ENCODE measurements at places on chromosomes 16 and 17. TPM values are rescaled to one million over a fixed set of nuclear protein-coding genes. Genes with fewer than 3 reads are reported as not detected.

LLGL1 gene
- total RNA-seq = 71.1 TPM

FAM171A2 gene
- 46.8 TPM for total RNA-seq

NPIPB13 gene
- 22.1 TPM for total RNA-seq

ZNF276 gene
- total RNA-seq = 32.6 TPM

CACNA1H gene
- 34.1 TPM for total RNA-seq

BAIAP3 gene
- total RNA-seq = 28.4 TPM

TP53TG3B gene
- total RNA-seq = not detected

DNA sequence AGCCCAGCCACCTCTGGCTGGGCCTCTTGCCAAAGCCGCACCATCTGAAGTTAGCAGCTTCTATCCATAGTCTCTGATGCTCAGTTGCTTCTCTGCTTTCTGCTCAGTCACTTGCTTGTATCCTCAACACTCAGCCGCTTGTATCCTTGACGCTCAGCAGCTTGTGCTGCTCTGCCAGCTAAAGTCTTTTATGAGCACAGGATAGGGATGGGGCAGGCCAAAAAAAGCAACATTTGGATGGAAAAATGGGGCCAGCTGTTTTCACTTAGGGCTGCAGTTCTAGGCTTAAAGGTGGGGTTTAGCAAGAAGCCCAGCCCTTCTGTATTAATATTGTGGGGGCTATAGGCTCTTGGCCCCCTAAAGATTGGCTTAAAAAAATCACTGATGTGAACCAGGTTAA is 739.4 kb downstream of the CDH8 start:
- no peak for DNase-seq

GRCh38 chr17:59666235-59666634 is 41.0 kb downstream of the PTRH2 start:
- DNase-seq = no peak

DNA sequence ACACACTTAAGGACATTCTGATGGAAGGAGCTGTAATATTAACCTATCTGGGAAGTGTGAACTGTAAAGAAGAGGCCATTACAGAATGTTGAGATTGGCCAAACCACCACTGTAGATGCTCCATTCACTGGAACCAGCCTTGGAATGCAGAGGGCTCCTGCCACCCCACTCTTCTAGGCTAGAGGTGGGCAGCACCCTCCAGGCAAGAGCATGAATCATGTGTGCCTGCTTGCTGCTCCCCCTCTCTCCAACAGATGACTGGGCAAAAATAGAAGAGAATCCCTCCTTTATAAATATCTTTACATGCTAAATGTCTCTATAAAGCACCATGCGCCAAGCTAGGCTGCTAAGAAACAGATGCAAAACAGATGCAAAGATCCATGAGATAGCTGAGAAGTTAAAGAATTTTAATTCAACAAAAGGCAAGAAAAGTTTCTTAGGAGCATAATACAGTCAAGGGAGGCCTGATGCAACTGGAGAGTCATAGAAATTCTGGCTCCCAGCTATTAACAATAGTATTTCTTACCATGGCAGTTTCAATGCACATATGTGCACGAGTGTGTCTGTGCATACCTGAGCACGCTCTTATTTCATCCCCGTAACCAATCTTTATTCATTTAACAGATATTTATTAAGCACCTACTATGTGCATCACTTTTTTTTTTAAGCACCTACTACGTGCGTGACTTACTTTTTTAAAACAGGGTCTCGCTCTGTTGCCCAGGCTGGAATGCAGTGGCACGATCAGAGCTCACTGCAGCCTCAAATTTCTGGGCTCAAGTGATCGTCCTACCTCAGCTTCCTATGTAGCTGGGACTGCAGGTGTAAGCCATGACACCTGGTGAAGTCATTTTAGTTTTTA is 53.6 kb downstream of the GRIN2A start:
- DNase-seq = no peak

GRCh38 chr16:51864575-51864974 is 682.4 kb downstream of the TOX3 start:
- DNase-seq = no peak

DNA sequence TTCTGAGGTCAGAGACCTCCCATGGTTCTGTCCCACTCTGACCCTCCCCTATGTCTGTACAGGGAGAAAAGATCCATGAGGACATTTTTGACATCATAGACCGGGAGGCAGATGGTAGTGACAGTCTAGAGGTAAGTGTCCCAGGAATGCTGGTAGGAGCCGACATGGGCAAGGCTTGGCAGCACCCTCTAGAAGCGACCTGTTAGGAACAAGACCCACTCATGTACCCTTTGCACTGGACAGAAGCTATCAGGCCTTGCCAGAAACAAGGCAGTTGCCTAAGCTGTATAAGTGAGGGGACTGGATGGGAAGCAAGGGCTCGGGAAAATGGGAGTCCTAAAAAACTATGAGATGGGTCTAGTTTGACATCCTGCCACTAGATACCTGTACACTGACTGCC is 2.5 kb downstream of the TUBG1 start:
- no peak for DNase-seq

- no peak for DNase-seq
Measured at GRCh38 chr17:17940441-17940911, 31.7 kb downstream of the TOM1L2 start.

DNA sequence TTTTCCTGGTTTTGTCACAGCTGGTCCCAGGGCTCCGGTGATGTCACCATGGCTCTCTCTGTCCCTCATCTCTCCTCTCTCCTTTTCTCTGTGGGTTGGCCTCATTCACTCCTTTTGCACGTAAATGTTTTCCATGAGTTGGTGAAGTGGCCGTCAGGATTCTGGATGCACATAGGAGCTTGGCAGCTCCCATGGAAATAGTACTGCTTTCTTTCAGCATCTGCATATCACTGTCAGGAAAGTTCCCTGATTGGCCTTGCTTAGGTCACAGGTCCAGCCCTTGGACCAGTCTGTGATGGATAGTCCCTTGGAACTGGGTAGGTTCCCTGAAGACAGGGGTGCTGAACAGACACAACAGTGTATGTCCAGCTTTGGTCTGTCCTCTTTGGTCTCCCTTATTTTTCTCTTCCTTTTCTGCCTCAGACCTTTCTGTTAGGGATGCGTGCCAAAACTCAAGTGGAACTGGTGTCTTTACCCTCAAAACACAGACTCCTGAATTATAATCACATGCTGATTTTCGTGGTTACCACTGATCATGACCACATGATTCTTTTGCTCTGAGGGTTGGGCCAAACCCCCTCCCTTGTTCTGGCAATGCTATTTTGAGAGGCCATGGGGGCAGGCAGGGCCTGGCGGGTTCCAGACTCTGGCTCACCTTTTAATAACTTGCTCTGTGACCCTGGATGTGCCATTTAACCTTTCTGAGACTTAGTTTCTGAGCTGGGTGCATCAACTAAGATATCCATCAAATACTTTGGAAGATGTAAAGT is 99.0 kb downstream of the MSI2 start:
- peak; percentile 42 for DNase-seq

DNA sequence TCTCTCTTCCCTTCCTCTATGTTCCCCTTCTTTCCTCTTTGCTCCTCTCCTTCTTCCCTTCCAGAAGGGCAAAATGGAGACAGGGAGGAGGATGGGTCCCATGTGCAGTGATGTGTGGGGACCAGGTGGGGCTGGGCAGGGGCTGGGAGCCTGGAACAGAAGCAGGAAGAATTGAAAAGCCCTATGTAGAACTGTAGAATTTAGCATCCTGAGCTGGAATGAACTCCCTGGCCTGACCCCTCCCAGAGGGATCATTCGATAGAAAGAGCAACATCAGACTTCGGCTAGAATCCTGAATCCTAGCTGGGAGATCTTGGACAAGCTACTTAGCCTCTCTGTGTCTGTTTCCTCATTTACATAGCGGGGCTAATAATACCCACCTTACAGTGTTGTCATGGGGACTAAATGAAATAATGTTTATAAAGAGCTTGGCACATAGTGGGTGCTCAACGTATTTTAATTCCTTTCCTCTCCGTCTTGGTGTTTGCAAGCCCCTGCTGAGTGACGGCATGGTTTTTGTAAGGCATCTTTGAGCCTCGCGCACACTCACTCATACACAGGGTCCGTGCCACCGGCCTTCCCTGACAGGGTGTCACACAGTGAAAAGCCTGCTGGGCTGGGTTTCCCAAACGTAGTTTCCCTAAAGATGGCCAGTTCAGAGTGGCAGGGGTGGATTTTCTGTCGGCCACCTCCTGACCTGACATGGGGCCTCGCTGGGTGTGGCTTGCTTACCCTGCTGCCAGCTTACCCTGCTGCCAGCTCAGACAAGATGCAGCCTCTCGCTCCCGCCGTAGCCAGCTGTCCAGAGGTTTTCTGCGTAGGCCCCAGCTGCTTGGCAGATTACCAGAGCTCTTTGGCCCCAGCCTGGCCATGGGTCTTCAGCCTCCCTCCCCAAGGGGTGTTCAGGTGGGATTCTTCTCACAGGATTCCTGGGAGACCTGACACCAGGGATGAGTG is 6.1 kb upstream of the ARHGAP23 start:
- peak; percentile 60 for DNase-seq

DNA sequence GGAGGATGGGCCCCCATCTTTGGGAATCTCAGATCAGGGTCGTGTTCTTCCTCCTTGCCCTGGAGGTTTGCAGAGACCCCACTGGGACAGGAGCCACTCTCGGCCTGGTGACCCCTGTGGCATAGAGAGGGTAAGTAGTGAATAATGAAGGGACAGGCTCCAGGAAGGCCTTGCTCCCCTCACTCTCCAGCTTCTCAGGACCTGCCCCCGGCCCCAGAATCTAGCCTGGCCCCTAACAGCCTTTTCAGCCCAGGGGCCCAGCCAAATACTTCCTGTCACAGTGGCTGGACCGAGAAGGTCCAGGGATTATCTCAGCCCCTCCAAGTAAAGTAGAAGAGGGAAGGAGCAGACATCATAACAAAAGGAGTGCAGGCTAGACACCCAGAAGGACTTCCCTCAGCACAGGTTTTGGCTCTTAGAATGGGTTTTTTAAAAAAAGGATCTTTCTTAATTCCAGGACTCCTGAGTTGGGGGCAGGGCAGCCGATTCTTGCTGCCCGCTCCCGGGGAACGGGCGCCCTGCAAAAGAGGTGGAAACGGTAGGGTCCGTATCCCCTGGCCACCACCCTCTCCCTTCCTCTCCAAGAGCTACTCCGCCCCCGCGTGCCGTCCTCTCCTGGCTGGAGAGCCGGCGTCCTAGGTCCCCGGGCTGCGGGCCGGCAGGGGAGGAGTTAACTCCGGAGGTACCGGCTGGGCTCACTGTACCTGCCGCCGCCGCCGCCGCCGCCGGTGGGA is 559 bp upstream of the NXPH3 start:
- DNase-seq = no peak

DNA sequence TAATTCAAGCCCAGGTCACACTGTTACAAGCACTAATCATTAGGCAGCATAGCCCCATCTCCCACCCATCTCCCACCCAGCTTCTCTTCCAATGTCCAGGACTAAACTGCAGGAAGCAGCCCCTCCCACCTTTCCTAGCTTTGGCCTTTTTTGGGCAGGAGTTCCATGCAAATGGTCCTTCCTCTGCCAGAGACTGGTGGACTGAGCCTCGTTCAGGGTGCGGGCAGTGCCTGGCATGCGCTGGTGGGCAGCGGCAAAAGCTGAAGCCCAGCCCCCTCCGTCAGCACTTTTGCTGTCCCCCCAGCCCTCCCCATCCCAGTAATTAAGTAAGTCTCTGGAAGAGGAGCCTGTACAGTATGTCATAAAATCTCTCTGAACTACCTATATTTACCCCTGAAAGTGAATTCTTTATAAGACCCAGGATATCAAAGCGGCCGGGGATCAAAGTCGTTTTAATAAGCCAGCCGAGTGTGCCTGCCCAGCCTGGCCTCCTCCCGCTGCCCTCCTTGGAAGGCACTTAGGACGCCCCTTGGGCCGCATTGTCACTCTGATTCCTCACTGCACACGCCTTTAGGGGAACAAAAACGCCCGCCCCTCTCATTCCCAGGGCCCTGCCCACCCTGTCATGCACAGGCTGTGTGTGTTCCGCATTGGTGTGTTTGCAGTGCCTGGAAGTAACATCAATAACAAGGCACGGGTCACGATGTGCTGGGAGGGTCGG is 109.9 kb downstream of the IRX5 start:
- no peak for DNase-seq

DNA sequence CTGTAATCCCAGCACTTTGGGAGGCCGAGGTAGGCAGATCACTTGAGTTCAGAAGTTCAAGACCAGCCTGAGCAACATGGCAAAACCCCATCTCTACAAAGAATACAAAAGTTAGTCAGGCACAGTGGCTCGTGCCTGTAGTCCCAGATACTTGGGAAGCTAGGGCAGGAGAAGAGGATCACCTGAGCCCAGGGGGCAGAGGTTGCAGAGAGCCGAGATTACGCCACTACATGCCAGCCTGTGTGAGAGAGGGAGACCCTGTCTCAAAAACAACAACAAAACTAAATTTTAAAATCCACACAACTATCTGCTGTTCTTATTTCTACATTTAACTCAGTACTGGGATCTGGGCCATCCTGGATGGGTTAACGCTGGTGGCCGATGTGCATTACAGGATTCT is 41.2 kb upstream of the ARL6IP1 start:
- no peak for DNase-seq

- no peak for DNase-seq
Measured at GRCh38 chr16:50093607-50094539, 28.1 kb downstream of the HEATR3 start.

- DNase-seq = no peak
Measured at GRCh38 chr17:3916825-3917224, 560 bp upstream of the P2RX1 start.

DNA sequence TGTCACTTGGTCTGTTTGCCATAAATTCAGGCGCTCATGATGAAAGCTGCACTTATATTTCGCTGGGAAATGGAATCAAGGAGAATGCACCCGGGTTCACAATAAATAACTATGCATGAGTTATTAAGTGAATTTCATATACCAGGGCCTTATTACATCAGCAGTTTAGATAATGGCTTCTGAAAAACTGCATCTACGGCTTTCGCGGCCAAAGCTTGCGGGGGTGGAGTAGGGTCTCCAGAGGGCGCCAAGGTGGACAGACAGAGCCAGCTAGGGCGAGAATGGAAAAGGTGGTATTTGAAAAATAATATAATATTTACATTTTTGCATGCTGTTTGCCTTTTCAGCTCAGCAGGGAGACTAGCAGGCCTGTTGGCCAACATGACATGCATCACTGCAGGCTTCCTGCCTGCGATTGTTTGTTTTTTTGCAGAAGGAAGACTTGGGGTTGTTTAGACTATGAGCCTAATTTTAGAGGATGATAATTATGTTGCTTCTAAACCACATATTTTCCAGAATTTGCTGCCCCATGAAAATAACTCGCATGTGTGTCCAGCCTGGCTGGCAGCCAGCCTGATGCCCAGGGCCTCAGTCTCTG is 173.8 kb upstream of the IRX3 start:
- no peak for DNase-seq

- DNase-seq = no peak
Measured at GRCh38 chr16:78956859-78957258, 643.7 kb downstream of the MAF start.

- DNase-seq = peak; percentile 96
Measured at GRCh38 chr16:74998481-74999218, at the start of gene ZNRF1. Gene ZNRF1 (plus strand): TSS chr16:74999024. CDS start chr16:74999672, 648 bp downstream.

- DNase-seq = no peak
Measured at GRCh38 chr16:57469917-57470470, 7.5 kb downstream of the POLR2C start.

DNA sequence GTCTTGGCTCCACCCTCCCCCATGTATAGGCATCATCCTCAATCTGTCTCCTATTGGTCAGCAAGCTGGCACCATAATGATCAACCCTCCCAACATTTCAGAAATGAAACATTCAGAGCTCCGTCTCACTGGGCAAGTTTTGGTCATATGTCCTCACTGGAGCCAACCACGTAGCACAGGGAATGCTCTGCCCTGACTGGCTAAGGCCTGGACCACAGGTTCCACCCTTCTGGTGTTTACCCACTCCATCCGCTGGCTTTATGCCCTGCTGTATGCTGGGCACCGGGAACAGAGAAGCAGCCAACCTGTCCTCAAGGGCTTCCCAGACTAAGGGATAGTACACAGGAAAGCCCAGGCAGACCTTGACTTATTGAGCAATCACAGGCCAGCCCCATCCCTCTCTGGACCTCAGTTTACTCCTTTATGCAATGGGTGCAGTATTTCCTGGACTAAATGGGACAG is 20.5 kb downstream of the MYO15A start:
- no peak for DNase-seq
